ENCODE measurements at places on chromosomes 12 and 14. TPM values are rescaled to one million over a fixed set of nuclear protein-coding genes. Genes with fewer than 3 reads are reported as not detected.

TMEM229B gene
- total RNA-seq, result 1.4 TPM

RNASE4 gene
- 11.4 TPM for total RNA-seq

LPAR5 gene
- total RNA-seq, result not detected

DCN gene
- total RNA-seq, result 35.6 TPM

ANO4 gene
- total RNA-seq, result 0.85 TPM

ANO2 gene
- 82.9 TPM for total RNA-seq

C1QL4 gene
- total RNA-seq, result under 0.01 TPM
